Stimulated activated CD8-positive, alpha-beta memory T cell treated with anti-CD3 and anti-CD28 coated beads, Interleukin-15, amount 100 ng/mL, for 1 hour (primary cell): ENCODE measurements at places on chromosomes 2 and 18.

- DNase-seq = no peak
Measured at GRCh38 chr18:26088487-26088886, 1.9 kb downstream of the SS18 start.

DNA sequence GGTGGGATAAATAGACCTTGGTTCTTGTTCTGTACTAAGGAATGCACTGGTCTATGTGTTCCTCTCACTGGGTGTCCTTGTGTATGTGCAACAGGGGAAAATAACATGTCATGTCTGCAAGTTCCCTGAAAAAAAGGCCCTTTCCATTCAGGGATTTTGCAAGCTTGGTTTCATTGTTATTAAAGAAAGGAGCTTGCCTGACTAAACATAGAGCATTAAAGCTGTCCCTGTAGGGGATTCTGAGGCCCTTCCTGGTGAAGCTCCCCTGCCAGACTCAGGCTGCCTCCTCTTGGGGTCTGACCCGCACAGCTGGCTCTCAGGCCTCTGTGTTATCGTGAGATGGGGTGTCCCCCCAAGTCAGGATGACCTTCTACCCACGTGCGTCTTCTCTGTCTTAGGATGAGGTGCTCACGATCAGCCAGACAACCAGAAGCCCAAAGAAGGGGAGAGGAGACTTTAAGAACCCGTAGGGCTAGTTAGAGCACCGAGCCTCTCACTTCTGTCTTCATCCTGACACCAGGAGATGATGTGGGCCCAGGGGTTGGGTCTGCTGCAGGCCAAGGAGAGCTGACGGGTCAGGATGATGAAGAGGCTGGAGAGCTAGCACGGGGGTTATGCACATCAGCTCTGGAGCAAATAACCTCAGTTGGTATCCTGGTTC is 21.2 kb downstream of the CAPG start:
- no peak for DNase-seq

DNA sequence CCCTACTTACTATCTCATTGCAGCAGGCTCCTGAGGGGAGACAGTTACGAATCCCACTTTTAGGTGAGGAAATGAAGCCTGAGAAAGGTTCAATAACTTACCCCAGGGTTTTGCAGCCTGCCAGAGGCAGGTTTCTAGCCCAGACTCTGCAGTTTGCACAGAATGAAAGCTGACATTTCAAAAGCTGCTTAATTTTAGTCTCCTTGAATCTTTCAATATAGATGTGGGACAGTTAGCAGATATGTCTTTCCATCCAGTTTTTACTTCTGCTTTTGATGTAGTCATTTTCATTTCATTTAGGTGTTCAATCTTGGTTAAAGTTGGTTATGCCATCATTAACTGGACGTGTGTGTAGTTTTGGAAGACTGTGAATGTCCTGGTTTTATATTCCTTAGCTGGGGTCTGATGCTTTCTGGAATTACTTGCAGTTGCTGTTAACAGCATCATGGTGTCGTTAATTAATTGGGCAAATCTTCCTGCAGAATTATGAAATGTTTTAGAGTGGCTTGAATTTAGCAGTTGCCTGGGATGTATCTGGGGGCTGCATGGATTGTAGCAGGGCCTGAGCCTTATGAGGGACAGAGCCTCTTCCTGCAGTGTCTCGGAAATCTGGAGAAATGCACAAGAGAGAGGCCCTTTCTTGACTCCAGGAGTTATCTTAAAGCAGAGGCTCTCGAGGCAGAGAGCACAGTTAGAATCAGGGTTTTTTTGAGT is 100.8 kb downstream of the ZNF532 start:
- DNase-seq = no peak

- no peak for DNase-seq
Measured at GRCh38 chr18:24802456-24802855, 342.0 kb downstream of the HRH4 start.

GRCh38 chr18:20966795-20967194 is 144.8 kb downstream of the ROCK1 start:
- DNase-seq = no peak

GRCh38 chr2:130823171-130823885 is 13.4 kb upstream of the ARHGEF4 start:
- DNase-seq = no peak
